ENCODE measurements at places on chromosomes 7 and 10.

- no peak for DNase-seq
These were observed 5.3 kb upstream of the NEUROG3 start for GRCh38 chr10:69578508-69578991.

DNA sequence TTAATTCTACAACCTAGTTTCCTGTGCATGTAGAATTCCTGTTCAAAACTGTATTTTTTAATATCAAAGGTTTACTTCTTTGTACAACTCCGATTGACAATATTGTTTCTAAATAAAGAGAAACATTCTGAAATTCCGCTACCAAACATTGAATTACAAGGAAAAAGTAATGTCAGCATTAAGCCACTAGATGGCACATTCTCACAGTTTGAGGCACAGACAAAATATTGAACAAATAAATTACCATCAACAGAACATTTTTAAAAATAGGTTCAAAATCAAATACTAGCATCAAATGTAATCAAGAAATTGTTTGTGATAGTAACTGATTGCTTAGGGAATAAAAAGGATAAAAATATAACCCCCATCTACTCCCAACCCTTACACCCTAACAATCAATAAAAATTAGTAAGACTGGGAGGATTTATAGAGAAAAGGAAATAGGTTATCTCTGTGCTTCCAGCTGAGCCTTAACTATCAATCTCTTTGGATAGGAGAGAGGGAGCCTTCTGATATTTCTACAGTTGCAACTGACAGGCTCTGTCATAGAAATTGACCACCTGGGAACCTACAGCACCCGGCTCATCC is 86.6 kb upstream of the C7orf33 start:
- no peak for DNase-seq

DNA sequence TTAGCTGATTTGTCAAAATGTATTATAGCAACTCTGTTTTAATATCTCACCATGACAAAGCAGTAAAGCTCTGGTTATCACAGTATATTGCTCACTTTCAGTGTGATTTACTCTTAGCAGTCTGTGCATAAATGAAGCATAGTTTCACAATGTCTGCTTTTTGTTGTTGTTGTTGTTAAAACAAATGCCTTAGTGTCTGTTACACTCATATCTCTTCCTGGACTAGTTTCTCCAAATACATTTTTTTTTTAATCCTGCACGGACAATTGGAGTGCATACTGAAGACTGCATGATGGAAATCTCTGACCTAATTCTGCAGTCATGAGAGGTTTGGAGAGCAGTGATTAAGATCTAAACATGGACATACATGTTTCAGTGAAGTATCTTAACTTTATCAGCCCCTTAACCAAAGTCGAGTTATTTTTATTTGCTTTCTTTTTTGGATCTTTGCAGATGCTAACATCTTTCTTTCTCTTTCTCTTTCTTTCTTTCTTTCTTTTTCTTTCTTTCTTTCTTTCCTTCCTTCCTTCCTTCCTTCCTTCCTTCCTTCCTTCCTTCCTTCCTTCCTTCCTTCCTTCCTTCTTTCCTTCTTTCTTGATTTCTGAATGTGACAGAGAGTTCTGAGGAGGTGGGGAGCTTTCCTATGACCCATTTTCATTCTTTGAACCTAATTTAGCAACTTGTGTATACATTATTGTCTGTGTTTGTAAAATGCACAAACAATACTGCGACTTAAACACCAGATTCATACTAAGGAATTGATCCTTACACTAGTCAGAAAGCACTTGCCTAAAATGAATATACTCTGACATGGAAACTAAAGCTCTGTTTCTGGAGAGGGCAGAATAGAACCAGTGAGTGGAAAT is 161.5 kb upstream of the AGR3 start:
- no peak for DNase-seq

DNA sequence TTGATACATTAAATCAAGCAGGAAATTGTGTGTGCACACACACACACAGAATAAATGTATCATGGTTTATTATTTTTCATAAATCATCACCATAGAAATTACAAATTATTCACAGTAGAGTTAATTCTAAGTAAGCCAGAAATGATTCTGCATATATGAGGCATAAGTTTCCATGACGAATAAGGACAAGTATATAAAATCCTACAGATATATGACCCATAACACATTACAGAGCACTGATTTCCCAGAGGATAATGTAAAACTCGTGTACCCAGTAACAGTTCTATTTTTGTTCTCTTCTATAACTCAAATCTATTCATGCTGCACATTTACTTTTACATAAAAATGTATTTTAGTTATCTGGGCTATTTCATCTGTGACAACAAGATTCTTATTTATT is 169.7 kb downstream of the LRRTM3 start:
- no peak for DNase-seq

- DNase-seq = no peak
These were observed 127.6 kb upstream of the RET start for GRCh38 chr10:42949287-42949686.

GRCh38 chr10:46314071-46314470 is 27.3 kb downstream of the ANTXRL start:
- DNase-seq = no peak

DNA sequence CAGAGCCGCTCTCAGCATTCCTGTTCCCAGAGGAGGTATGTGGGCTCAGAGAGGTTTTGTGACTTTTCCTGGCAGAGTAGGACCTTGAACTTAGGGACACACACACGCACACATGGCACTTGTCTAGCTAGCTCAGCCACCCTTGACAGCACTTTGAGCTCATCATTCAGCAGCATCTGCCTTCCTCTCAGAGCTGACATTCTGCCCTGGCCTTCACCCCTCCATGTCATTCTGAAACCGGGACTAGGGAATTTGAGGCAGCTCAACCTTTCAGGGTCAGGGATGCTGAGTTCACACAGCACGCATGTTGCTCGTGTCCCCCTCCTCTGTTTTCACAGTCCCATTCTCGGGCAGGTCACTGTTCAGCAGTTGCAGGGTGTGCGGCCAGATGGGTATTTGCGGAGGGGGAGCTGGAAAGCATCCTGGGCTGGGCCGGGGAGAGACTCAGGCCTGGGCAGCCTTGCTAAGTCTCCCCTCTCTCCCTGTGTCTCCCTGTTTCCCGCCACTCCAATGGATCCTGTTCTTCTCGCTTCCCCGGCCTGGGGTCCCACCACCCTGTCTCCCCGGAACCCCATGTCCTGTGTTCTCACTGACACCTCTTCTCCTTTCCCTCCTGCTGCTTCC is 78.0 kb downstream of the COL13A1 start:
- DNase-seq = no peak

- no peak for DNase-seq
These were observed 253.8 kb upstream of the INHBA start for GRCh38 chr7:41956705-41957104.

DNA sequence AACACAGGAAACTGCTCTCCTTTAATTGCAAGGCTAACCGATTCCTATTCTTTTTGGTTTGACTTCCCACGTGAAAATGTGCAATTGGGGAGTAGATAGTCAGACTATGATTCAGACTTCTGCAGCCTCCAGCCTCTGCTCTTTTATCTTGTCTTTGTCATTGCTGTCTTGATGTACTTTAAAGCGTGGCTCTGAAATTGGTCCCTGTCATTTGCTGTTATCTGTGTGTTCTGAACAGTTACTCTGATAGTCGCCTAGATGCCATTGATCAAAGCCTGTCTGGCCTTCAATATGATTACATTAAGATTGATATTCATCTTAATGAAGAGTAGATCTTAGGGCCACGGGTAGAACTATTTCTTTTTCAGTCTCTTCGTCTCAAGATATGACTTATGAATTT is 799.2 kb downstream of the REEP3 start:
- DNase-seq = no peak

GRCh38 chr7:81457852-81458522 is 311.9 kb downstream of the HGF start:
- DNase-seq = no peak

GRCh38 chr7:20785157-20786048 is 1.3 kb downstream of the SP8 start:
- DNase-seq = no peak

- DNase-seq = no peak
These were observed 1.1 kb downstream of the ASL start for GRCh38 chr7:66076462-66077329.

Data from activated naive CD4-positive, alpha-beta T cell (primary cell).